ENCODE measurements at places on chromosomes 2 and 18. TPM values are rescaled to one million over a fixed set of nuclear protein-coding genes. Genes with fewer than 3 reads are reported as not detected.

Gene SERPINB10
- not detected for total RNA-seq

Gene CROCC2
- not detected for total RNA-seq

Gene CABLES1
- total RNA-seq: 18.4 TPM

Gene LDLRAD4
- total RNA-seq: 31.8 TPM

Gene STK39
- total RNA-seq: 13.5 TPM

Gene ASB18
- total RNA-seq: not detected

Gene DSG1
- total RNA-seq: not detected

Gene SALL3
- not detected for total RNA-seq

Gene GALR1
- total RNA-seq: not detected

Gene APCDD1
- 120 TPM for total RNA-seq

Gene KCNG2
- total RNA-seq: 0.84 TPM

Measured in tibial nerve (tissue), 4 donors.